ENCODE measurements at places on chromosomes 6 and 20. TPM values are rescaled to one million over a fixed set of nuclear protein-coding genes. Genes with fewer than 3 reads are reported as not detected.

SPAG4 gene
- total RNA-seq = 4.9 TPM

CENPW gene
- 88.2 TPM for total RNA-seq

DACT2 gene
- 1.8 TPM for total RNA-seq

TDP2 gene
- 54.7 TPM for total RNA-seq

FRS3 gene
- 4.6 TPM for total RNA-seq

GRCh38 chr6:163955756-163956155, 541.2 kb downstream of the QKI start:
- DNase-seq = no peak

DNA sequence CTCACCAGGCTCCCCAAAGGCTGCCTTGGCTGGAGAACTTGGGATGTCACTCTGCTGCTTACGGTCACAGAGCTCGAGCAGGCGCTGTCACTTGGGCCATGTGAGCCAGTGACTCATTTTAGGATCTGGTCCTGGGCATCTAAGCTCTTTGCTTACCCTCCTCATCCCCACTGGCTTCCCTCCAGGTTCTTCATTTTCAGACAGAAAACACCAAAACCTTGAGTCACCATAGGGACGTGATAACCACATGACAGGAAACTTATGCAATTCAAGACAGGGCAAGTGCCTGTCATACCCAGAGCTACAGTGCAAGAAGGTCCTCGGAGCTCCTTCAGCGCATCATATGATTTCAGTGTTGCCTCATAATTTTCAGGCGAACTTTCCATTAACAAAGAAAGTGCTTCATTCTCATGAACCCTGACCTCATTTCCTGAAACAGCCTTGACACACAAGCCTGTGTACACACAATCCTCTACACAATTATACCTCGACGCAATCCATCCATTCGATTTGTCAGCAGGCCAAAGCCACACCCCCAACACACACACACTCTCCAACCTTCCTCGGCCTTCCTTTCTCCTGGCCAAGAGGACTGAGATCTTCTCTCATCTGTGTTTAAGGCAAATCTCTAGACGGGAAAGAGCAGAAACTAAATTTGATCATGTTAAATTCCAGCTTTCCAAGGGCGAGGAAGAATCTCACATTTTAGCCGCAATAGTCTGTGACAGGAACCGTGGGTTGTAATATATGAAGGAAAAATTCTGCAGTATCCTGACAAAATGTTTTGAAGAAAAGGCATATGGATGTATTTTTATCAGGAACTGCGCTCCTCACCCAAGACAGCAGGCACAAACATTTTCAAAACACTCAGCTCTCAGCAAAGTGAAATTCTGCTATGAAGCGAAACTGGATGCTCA, 25.3 kb downstream of the TBC1D7 start:
- no peak for DNase-seq

DNA sequence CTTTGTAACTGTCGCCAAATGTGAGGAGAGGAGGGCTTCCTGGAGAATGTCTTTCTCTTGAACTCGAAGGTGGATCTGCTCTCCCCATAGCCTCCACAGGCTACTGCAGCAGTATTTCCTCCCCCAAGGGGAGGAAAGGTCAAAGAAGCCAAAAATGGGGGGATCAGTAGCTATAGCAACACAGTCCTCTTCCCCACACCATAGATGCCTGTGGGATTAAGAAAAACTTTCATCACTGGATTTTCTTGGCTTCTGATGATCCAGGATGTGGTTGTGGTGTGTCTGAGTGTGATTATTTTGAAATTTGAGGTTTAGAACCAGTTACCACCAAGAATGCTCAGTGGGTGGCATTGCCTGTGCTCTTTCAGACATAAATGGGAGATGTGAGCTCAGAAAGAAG, 140.1 kb upstream of the SPACA1 start:
- no peak for DNase-seq

DNA sequence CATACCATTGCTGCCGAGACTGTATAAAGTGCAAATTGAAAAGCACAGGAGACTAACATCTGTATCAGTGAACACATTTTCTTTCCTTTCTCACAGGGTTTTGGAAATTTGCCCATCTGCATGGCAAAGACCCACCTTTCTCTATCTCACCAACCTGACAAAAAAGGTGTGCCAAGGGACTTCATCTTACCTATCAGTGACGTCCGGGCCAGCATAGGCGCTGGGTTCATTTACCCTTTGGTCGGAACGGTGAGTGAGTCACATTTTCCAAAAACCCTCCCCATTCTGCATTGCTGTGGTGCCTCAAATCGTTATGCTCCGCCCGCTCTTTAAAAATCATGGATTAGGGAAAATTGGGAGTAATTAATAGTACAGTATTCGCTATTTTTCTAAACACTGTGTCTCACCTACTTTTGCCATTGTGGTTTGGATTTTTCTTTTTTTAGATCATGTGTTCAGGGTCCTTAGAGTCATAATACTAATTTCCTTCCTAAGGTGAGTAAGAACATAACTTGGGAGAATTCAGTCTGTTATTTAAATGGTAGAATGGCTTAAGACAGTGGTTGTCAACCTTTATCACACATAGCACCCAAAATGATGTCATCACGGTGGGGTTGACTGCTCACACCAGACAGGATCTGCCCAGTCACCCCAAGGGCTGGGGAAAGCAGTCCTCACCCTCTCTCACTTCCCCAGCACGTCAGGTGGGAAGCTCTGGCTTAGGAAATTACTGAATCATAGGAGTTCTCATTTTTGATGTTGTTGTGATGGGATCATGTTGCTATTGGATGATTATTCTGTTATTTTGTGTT, 171.6 kb downstream of the MTHFD1L start:
- DNase-seq = no peak

DNA sequence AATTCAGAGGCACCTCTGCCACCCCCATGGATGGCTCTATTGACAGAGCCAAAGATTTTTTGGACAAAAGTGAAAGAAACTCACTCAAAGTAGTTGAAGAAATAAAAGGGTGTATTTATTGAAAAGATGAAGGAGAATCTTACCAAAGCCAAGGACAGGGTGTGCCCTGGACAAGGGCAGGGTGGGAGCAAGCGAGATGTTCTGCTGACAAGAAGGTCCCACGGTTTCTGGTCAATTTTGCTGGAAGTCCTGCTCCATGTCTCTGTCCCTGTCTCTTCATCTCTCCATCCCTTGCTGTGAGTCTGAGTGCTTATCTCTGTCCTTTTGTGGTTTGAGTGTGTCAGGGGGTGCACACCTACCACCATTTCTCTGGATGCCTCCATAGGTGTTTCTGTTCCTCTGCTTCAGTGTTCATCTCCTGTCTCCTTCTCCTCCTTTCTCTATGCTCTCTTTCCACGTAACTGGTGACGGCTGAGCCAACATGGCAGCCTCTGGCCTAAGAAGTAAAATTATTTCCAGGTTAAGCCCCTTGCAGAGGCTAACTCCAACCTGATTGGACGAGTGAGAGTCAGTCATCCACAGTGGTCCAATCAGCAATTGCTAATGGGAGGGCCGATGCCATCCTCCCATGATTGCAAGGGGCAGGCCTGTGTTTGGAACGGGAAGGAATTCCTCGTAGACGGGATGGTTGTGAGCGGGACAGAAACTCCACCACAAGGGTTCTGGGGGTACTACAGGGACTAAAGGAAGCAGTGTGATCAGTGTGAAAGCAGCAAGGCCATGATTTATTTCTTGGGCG, 502.1 kb upstream of the CDH4 start:
- peak; percentile 76 for DNase-seq

- DNase-seq = no peak
Measured at GRCh38 chr20:40957265-40957760, 71.3 kb upstream of the TOP1 start.

- DNase-seq = no peak
Measured at GRCh38 chr6:90442366-90442765, 144.5 kb downstream of the MAP3K7 start.

DNA sequence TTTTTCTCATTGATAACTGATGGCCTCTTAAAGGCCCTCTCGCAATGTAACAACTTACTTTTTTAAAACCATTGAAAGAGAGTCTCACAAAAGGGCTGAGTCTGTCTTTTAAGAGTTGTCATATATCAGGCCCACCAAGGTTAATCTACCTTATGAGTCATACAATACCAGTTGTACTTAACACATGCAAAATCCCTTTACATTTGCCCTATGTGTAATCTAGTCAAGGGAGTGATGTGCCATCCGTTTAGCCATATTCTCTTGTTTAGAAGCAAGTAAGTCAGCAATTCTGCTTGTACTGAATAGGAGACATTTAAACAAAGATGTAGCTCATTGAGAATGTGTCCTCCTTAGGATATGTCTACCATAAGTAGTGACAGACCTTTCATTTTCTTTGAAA, 143.7 kb downstream of the TENT5A start:
- no peak for DNase-seq

DNA sequence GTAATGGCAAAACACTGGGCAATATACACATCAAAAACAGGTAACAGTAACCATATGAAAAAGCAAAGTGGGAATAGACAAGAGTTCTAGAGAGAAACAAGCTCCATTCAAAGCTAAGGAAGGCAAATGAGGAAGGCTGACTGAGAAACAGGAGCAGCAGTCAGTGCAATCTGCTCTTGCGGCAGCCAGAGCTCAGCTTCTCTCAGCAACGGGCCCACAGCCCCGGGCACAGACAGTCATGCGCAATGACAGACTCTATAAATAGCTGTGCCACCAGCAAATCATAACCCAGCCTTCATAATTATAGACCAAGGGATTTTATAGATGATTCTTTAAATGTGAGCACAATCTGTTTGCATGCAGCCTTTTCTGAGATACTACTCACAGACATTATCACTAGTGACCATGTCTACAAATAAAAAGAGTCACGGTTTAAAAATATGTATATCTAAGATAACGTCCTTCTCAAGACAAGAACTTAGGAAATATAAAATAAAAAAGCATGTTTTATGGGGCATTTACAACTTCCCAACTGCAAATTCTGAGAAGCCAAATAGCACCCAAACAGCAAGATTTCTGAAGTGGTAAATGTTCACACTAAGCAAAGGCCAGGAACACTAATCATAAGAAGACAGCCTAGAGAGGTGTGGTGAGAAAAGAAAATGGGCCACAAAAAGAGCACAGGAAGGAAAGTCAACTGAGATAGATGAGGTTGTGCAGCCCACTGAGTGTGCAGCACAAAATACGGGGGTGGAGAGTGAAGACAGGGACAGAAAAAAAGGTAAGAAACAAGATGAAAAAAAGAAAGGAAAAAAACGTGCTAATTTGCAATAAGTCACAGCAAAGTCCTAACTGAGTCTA, 39.9 kb upstream of the BEND6 start:
- no peak for DNase-seq

- DNase-seq = no peak
Measured at GRCh38 chr6:139449611-139450000, 75.2 kb upstream of the CITED2 start.

GRCh38 chr20:17849901-17850683, 118.5 kb downstream of the SNX5 start:
- DNase-seq = no peak

DNA sequence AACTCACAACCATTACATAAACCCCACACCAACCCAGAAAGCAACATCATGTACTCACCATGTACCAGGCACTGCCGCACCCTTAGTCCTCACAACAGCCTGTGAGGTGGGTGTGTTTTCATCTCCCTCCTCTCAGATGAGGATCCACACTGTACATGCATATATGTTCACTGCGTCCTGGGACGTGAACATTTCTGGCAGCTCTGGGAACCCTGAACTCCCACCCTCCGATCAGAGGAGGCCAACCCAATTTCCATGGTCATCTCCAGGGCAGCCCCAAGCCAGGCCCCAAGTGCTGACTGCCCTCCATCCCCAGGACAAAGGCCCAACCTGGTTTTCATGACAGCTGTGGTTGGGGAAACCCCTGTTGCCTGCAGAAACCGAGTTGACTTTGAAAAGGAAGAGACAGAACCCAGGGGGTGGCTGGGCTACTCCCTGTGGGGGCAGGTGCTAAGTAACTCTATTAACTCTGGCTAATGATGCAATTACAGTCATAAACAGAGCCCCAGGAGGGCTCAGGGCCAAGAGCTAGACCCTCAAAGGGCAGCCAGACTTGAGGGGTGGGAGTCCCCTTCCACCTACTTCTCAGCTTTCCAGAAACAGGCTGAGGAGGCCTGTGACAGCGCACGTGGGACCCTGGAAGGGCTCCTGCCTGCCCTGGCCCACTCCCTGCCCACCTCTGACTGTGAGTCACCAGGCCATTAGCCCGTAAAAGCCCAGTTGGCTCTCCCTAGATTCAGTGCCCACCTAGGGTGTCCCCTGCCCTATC, 2.6 kb downstream of the TFEB start:
- no peak for DNase-seq

GRCh38 chr6:7974938-7975763, 64.6 kb upstream of the TXNDC5 start:
- no peak for DNase-seq

- no peak for DNase-seq
Measured at GRCh38 chr6:68559070-68559469, 76.0 kb upstream of the ADGRB3 start.
